Activated CD4-positive, alpha-beta T cell treated with anti-CD3 and anti-CD28 coated beads, Interleukin-2, amount 10 ng/mL, durations not matched to agents 7 days and 5 days (primary cell): ENCODE measurements at places on chromosomes 1 and 21. TPM values are rescaled to one million over a fixed set of nuclear protein-coding genes. Genes with fewer than 3 reads are reported as not detected.

DNA sequence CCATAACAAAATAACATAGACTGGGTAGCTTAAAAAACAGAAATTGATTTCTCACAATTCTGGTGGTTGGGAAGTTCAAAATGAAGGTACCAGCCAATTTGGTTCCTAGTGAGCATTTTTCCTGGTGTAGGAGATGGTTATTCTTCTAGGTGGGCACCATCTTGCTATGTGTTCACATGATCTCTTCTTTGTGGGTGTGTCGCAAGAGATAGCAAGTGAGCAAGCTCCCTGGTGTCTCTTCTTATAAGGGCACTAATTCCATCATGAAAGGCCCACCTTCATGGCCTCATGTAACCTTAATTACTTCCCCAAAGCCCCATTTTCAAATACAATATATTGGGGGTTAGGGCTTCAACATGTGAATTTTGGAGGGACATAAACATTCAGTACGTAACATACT is 38.8 kb upstream of the ATP5PO start:
- no peak for DNase-seq

The DNMT3L gene
- not detected for total RNA-seq

The MPC2 gene
- total RNA-seq = 53.0 TPM

The EDN2 gene
- total RNA-seq = not detected

The LEFTY1 gene
- not detected for total RNA-seq

The CHRM3 gene
- total RNA-seq = 0.05 TPM

- no peak for DNase-seq
Measured at GRCh38 chr1:93595743-93596142, 85.9 kb downstream of the BCAR3 start.

DNA sequence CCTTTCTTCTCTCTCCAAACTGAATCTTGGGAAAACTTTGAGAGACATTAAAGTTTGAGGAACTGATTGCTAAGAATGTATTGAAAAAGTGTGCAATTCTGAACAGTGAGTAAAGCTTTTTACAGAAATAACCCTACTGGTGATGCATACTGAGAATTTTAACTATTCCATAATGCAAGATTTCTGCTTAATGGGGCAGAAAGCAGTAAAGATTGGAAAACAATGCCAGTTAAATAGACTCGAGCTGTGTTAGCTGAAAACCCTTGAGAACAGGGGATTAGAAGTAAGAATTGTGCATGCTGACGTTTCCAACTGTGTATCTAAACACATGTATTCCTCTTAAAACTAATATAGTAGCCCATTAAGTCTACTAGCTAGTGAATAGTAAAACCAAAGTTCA is 1500.2 kb upstream of the PRMT6 start:
- DNase-seq = no peak

- DNase-seq = no peak
Measured at GRCh38 chr1:232329103-232329813, 300.7 kb downstream of the SIPA1L2 start.

DNA sequence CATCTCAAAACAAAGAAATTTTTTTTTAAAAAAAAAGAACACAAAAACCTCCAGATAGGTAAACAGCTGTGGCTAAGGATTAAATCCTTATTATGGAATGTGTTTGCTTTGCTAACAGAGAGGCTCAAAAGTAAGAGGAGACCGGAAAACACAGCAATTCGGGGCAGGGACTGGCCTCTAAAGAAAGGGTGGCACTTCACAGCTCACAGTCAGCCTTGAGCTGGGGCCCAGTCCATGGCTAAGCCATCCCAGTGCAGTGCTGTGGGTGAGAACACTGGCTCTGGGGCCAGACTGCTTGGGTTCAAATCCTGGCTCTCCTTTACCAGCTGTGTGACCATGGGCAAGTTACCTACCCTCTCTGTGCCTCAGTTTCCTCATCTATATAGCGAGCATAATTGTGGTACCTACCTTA is 28.2 kb downstream of the KIF17 start:
- no peak for DNase-seq

The AADACL3 gene
- not detected for total RNA-seq

- DNase-seq = no peak
Measured at GRCh38 chr1:37734629-37735591, 30.0 kb downstream of the EPHA10 start.

The PAQR6 gene
- total RNA-seq = 6.2 TPM

The CHML gene
- total RNA-seq = 16.3 TPM

GRCh38 chr1:205046870-205047269 is 3.9 kb downstream of the CNTN2 start:
- no peak for DNase-seq

The TMEM269 gene
- 0.25 TPM for total RNA-seq

The RGS7 gene
- not detected for total RNA-seq

- DNase-seq = no peak
Measured at GRCh38 chr1:206705191-206705590, 20.5 kb downstream of the MAPKAPK2 start.

The OR2G6 gene
- not detected for total RNA-seq

DNA sequence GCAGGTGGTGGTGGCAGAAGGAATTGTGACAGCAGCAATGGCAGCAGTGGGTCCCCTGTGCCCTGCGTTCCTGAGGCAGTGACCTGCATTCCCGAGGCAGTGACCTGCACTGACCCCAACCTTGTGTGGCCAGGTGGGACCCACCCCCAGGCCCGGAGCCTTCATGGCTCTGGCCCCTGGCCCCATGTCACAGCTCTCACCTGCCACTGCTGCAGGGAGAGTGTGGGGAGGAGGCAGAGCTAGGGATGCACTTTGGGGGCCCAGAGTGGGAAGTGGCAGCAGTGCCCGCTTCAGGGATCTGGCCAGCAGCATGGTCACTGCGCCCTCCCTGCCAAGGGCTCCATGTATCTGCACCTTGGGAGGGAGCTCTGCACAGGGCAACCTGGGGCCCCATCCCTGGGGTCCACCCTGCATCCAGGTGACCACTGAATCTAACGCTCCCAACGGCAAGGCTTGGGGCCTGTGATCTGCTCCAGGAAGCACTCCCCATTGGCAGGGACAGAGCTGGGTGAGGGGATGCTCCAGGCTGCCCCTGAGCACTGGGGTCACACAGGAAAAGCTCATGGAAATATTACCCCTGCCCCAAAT is 618.6 kb downstream of the RWDD3 start:
- no peak for DNase-seq

GRCh38 chr1:99227056-99227897 is 37.0 kb upstream of the PLPPR4 start:
- no peak for DNase-seq

The GJA9 gene
- total RNA-seq = not detected
